ENCODE measurements at places on chromosomes 2 and 18.

GRCh38 chr2:9655441-9656269 lies 24.9 kb upstream of the YWHAQ start:
- DNase-seq: no peak

DNA sequence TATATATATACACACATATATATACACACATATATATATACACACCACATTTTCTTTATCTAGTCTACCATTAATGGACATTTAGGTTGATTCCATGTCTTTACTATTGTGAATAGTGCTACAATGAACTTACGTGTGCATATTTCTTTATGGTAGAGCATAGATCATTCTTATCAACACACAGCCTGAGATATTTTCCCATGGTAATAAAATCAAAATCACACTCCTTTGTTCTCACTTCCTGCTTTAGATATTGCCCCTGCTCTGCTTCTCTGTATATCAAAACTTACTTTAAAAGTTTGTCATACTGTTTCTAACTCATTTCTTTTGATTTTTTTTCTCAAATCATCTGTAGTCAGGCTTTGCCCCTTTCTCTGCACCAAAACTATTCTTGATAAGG lies 119.9 kb downstream of the DCC start:
- no peak for DNase-seq

DNA sequence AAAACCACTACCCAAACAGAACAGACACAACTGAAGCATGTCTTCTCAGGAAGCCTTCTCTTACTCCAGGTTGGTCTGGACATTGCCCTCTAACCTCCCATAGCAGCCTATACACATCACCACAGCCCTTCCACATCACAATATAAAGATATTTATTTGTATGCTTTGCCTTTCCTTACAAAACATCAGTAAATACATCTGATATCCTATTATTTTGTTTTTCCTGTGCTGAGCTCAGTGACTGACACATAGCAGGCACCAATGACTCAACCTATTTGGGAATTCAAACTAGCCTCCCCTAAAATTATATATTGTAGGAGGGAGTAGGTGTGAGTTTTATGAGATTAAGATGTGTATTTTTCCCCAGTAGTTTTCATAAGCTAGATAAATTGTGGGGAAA lies 28.8 kb downstream of the SLC40A1 start:
- no peak for DNase-seq

DNA sequence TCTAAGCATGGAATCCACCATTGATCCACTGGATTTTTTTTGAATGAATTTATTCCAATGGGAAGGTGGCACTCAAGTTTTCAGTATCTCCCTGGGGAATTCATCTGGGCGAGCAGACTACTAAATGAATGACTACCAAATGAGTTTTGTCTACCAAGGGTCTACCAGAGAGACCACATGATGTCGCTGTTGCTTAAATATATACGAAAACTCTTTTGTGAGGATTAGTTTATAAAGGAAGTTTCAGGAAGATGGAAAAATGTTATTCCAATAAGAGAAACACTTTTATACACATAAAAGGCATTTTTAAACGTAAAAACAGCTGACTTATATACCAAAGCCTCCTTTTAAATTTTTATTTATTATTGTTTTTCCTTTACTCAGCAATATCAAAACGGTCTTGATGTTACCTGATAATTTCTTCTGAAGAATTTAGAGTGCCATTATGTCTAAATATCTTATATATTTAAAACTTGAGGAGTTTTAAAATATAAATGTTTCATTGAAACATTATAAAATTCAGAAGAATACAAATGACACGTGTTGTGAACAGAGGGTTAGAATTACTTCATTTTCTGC lies 139.7 kb downstream of the HRH4 start:
- DNase-seq: peak; percentile 26

DNA sequence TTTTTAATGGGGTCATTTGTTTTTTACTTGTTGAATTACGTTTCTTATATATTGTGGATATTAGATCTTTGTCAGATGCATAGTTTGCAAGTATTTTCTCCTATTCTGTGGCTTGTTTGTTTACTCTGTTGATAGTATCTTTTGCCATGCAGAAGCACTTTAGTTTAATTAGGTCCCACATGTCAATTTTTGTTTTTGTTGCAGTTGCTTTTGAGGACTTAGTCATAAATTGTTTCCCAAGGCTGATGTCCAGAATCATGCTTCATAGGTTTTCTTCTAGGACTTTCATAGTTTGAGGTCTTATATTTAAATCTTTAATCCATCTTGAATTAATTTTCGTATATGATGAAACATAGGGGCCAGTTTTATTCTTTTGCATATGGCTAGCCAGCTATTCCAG lies 13.2 kb downstream of the PIKFYVE start:
- DNase-seq: no peak
